Suprapubic skin (tissue), 4 donors: ENCODE measurements at places on chromosomes 11 and 22.

DNA sequence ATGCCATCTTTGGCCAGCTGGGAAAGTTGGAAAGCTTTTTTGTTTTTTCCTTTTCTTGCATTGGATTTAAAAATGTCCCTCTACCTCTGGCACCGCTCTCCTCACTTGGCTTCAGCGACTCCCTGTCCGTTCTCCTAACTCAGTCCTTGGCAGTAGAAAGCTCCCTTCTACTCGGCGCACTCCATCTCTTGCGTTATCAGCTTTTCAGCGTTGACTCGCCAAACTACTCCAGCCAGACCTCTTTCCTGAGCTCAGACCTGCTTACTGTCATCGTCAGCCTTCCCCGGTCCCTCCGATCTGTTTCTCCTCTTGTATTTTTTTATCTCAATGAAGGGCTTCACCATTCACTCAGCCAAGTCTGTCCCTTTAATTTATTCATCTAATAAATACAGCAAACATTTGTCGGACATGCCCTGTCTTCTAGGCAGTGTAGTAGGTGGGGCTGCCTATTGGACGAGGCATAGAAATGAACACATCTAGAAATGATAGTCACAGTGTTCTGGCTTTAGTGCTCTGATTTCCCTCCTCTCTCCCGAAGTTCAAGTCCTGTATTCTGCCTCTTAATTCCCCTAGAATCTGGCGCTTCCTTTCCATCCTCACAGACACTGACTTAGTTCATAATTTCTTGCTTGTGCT lies 839 bp downstream of the CEP164 start:
- DNase-seq, result peak; percentile 74

DNA sequence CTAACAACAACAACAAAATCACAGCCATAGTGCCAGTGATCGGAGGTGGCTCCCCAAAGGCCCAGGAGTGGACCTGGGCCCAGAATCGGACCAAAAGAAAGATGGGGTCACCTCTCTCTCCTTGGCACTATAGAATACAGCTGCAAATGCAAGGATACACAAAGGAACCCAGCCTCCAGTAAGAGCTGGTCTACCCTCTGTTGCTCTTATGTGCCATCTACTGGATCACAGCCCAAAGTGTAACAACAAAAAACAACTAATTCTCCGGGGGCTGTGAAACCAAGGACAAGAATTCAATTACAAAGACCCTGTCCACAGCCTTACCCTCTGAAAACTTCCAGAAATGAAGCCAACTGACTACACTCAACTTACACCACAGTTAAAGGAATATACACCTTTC lies 21.6 kb downstream of the OR8G5 start:
- DNase-seq, result no peak

DNA sequence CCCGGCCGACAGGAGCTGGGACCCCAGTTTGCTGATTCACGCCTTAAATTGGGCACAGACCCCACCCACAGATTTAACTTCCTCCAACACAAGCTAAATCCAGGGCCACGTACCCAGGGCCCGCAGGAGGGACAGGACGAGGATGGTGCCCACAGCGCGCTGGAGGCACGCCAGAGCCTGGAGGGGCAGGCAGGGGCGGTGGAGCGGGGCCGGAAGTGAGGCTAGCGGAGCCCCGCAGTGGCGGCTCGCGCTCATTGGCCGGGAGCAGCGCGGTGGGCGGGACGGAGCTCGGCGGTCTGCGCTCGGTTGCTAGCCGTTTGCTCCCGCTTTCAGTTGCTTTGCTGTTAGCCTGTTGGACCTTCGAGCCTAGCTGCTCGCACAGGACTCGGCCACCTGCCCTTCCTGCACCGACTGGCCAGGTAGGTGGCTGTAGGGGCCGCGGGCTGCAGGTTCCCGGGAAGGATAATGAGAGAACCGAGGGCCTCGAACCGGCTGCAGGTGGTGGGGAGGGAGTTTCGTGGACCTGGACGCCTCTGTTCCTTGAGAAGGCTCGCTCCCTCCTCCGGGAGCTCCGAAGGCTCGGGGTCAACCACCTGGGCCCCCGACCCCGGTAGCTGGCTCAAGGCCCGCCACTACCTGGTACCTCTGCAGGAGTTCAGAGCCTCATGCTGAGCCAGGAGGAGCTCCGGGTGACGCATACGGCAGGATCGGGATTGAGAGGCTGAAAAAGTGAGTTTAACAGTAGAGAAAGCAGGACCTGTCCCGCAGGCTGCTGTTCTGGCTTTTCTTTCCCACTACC lies at the start of gene CCDC134:
Gene CCDC134, plus strand, starts transcription at position 332 of the 799 bp plus-strand sequence. CDS start 8,212 bp downstream, outside the sequence.
- DNase-seq, result peak; percentile 93

GRCh38 chr11:97279341-97279740 lies 889.5 kb downstream of the JRKL start:
- DNase-seq, result no peak

- DNase-seq, result no peak
These were observed 13.0 kb downstream of the RTN4RL2 start for GRCh38 chr11:57473285-57473841.

DNA sequence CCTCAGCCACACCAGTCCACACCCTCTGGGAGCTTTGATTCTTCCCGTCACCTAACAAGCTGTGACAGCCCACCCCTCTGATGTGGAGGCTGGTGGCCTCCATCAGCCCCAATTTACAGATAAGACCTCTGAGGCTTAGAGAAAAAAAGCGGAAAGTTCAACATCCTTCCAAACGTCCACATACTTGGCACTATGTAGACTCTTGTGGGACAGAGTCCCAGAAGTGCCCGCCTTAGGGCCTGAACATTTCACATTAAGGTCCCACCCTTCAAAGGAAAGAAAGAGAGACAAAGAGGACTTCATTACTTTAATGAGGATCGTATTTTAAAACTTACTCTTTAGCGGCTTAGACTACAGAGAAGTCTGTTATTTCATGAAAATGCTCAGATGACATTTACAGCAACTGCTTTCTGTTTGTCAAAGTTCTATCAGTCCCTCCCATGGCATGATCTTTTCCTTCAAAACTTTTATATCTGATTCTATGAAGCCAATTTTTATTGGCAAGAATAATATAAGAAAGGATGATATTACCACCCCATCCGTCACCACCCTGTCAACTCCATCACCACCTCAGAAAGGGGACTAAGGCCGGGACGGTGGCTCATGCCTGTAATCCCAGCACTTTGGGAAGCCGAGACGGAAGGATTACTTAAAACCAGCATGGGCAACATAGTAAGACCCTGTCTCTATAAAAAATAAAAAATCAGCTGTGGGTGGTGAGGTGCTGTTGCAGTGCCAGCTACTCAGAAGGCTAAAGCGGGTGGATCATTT lies 15.7 kb upstream of the SCGB1A1 start:
- DNase-seq, result no peak

DNA sequence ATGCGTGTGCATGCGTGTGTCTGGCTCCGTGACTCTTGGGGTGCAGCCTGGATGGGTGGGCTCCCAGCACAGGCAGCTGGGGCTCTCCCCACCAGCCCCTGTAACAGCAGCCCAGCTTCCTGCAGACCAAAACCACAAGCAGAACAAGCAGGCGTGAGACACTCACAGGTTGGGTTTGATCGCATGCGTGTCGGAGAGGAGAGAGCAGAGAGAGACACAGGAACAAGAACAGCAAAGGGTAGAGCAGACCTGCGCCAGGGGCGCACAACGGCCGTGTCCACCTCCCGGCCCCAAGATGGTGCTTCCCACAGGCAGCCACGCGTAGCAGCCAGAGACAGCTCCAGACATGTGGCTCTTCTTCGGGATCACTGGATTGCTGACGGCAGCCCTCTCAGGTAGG lies at the start of gene CD6:
Gene CD6, plus strand, starts transcription at position 161 of the 400 bp plus-strand sequence. Its CDS starts 186 bp downstream, at position 347.
- DNase-seq, result no peak

DNA sequence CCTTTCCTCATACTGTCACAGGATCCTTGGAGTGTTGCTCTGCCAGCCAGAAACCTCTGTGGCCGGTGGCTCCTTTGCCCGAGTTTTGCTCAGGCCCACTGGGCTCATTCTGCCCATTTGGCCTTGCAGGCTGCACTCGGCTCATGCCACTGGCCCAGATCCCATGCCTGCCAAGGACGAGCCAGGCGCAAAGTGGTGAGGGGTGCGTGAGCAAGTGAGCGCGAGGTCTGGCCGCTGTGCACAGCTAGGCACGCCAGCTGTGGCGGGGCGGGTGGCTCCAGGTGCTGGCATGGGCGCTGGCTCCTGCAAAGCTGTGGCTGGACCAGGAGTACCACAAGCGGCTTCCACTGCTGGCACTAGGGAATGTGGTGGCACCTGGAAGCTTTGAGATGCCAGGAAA lies 2.8 kb upstream of the RNF141 start:
- no peak for DNase-seq

GRCh38 chr22:26783885-26784284 lies 126.5 kb downstream of the MIAT start:
- DNase-seq, result no peak

GRCh38 chr22:20840646-20841371 lies 17.8 kb downstream of the PI4KA start:
- DNase-seq, result no peak

GRCh38 chr22:35582861-35583670 lies 34.1 kb downstream of the MB start:
- DNase-seq, result no peak

GRCh38 chr11:75325713-75326438 lies 25.6 kb downstream of the ARRB1 start:
- no peak for DNase-seq

DNA sequence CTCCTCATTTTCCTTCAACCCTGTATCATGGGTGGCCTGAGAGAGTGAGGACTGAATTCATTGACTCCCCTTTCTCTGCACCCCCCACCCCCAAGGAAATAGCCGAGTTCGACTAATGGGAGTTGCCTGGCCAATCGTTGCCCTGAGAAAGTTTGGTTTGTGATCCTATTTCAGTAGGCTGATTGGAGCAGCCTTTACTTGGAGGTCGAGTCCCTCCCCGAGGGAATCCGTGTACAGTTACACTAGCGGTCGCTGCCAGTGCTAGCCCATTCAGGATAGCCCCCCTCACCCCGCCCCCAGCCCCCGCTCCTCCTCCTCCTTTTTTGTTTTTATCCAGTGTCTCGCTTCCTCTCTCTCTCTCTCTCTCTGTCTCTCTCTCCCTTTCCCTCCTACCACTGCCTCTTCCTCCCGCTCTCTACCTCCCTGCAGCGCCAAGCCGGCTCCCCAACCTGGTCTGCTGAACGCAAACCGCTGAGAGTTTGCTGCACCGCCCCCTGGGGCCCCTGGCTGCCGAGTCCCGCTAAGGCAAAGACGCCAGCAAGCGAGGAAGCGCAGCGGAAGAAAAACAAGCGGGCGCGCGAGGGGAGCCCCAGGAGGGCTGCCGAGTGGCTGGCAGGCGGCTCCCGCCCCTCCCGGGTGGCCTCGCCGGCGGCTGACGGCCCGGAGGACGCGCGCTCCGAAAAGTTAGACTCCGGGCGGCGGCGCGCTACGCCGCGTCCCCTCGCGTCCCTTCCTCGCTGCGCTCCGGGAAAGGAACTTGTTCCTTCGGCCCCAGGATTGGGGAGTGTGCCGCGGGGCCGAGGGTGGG lies at the start of gene GRAMD1B:
Gene GRAMD1B, plus strand, starts transcription at position 357 of the 808 bp plus-strand sequence. CDS start 524 bp downstream, outside the sequence.
- DNase-seq, result no peak

GRCh38 chr22:19807161-19807913 lies 46.8 kb downstream of the TBX1 start:
- DNase-seq, result peak; percentile 64

- no peak for DNase-seq
These were observed 874 bp downstream of the APOL1 start for GRCh38 chr22:36253523-36254490.

DNA sequence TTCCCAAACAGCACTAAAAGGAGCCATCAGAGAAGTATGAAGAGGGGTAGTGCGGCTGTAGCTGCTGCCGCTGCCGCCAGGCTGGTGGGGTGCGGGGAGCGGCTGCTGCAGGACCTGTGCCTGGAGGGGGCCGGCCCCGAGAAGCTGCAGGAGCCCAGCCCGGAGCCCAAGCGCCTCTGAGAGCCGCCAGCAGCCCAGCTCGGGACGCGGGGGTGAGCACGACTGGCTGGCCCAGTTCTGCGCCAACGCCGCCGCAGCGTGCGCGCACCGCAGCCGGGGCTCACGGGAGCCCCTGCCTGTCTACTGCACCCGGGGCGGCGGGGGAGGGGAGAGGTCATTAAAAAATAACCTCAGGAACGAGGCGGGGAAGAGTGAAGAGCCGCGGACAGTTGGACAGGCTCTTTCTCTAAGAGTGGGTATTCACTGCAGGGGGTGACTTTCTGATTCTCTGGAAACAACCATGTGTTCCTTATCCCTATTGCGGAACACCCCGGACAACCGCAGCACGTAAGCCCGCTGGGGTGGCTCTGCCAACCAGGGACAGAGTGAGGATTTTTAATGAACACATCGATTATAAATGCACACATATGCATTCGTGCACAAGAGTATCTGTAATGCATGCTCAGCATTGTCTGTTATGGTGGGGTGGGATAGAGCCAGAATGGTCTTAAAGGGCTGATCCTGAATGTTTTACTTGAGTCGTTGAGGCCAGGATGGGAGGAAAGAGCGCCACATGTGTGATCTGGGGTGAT lies 453 bp downstream of the GAS2 start:
- DNase-seq, result no peak

DNA sequence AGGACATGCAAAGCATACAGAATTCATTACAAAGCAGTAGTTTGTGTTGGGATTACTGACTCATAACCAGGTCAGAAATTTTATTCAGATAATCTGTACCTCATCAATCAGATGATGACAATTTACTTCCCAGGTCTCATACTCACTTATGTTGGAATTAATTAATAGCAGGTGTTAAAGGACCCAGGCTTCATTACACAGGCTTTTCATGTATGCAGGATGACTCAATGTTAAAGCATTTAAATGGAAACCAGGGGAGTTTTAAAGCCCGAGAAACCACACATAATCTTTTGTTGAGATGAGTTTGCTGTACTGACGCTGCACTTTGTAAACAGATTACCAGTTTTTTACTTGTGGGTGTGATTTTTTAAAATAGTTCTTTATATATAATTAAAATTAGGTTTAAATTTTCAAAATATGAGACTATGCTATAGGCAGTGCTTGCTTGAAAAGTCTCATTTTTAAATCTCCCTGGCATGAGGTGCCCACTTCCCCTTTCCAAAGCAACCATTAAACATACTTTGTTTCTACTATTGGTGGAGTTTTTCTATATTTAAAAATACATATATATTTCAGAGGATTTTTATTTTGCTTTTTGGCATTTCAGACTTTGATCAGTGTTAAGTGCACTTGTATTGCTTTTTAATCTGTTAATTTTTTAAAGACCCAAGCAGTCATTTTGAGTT lies 41.0 kb downstream of the CEP57 start:
- no peak for DNase-seq

DNA sequence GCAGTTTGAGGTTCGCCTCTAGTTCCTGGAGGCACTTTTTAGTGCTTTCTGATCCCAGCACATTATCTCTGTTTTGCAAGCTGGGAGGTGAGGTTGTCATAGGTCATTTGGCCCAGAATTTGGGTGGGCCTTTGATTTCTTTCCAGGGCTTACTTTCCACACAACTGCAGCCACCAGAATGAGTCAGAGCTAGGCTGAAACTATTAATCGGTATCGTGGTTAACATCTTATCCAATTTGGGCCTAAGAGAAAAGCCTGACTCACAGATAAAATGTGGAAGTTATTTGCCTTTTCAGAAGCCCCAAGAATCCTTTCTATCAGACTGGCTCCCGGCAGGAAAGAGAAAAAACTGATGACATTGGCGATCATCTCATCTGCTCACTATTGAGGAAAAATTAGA lies 166.4 kb downstream of the KIRREL3 start:
- no peak for DNase-seq

DNA sequence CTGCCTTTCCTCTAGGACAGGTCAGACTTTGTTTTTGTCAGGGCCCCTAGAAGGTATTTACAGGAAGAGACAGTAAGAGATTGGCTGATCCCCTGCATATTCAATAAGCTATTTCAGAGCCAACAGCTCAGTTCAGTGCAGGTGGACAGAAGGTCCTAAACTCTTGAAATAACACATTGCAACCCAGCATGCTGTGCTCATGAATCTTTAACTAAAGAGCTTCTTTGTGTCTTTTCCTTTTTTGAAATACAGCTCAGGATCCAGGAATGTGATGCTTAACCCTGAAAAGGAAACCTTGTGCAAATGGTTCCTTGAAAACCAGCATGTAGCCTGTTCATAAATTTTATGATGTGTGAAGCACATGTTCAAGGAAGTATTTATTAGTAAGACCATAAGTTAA lies 43.9 kb downstream of the BBOX1 start:
- DNase-seq, result no peak
